ENCODE measurements at places on chromosomes 5 and 9.

GRCh38 chr9:131800366-131800765 is 60.5 kb upstream of the RAPGEF1 start:
- DNase-seq = no peak

- DNase-seq = no peak
These were observed 233.3 kb downstream of the ZNF608 start for GRCh38 chr5:124512952-124513632.

- DNase-seq = no peak
These were observed 57.3 kb downstream of the UBE2QL1 start for GRCh38 chr5:6505783-6506557.

DNA sequence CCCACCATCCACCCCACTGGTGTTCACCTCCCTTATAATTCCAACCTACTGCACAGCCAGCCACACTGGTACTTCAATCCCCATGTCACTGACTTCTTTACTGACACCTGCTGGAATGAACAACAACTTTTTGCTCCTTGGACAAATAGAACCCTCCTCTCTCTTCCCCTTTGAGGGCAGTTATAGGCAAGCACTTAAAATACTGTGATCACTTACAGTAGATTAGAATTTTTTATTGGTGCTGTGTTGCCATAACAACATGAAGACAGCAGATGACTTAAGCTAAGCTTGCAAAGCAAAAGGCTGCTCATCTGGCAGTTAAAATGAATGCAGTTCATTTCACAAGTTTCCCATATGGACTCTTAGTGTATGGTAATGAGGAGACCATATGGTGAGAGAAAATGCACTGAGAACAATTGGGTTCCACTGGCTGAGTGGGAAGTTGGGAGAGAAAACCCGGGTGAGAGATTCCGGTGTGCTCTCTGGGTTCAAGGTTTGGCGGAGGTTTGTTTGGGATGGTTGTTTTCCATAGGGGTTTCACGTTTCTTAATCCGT is 374.3 kb downstream of the EBF1 start:
- no peak for DNase-seq

- DNase-seq = no peak
These were observed 597.9 kb upstream of the TLE4 start for GRCh38 chr9:78973907-78974306.
